ENCODE measurements at places on chromosomes 13 and 19. TPM values are rescaled to one million over a fixed set of nuclear protein-coding genes. Genes with fewer than 3 reads are reported as not detected.

CYP2A6 gene
- total RNA-seq = not detected

COX7A1 gene
- total RNA-seq = 79.4 TPM

ZNF524 gene
- total RNA-seq = 28.6 TPM

DNA sequence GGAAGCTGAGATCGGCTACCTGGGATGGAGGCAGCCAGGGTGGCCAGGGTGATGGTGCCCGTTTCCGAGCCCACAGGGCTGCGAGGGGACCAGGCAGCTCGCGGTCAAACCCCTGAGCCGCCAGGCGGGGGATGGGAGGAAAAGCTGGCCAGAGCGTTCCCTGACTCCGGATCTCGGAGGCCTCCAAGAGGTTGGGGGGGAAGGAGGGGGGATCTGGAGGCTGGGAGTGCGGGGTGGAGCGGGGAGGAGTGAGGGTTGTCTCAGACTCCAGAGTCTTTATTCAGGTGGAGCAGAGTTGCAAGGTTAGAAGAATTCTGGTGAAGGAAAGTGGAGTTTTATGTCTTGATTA is 1.1 kb downstream of the CACNG7 start:
- no peaks in the 10 kb centered on the region for H3K4me1 ChIP-seq
- H3K4me3 ChIP-seq = no peak overlapping the region
- peaks cover 65% of the 10 kb centered on the region for H3K27me3 ChIP-seq
- H3K27ac ChIP-seq = no peak overlapping the region
- DNase-seq = no peak
- H3K36me3 ChIP-seq = no peaks in the 10 kb centered on the region

KLK4 gene
- not detected for total RNA-seq

DNA sequence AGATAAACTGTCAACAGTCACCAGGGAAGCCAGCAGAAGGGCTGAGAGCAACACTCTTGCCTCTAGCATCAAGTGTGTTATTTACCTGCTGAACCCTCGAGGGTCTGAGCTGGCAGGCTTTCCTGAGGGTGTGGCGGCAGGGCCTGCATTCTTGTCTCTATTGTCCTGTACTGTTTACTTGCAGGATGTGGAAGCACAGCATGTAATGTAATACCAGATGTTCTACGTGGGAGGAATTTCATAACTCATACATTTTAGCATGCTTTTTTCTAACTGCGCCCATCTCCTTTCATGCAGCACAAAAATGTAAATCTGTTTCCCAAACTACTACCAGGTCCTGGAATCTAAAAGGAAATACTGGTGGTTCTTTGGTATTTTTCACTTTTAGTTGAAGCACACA is 153.1 kb downstream of the RGCC start:
- H3K4me1 ChIP-seq = peaks cover 35% of the 10 kb centered on the region
- no peaks in the 10 kb centered on the region for H3K27me3 ChIP-seq
- H3K36me3 ChIP-seq = peaks cover 5% of the 10 kb centered on the region
- H3K27ac ChIP-seq = peak overlapping the region; percentile 75
- DNase-seq = peak; percentile 83
- no peak overlapping the region for H3K4me3 ChIP-seq

DHDH gene
- total RNA-seq = 3.0 TPM

GRCh38 chr13:30880151-30880855 is 25.8 kb upstream of the MEDAG start:
- no peaks in the 10 kb centered on the region for H3K36me3 ChIP-seq
- H3K27me3 ChIP-seq = no peaks in the 10 kb centered on the region
- no peak overlapping the region for H3K27ac ChIP-seq
- no peaks in the 10 kb centered on the region for H3K4me1 ChIP-seq

DNA sequence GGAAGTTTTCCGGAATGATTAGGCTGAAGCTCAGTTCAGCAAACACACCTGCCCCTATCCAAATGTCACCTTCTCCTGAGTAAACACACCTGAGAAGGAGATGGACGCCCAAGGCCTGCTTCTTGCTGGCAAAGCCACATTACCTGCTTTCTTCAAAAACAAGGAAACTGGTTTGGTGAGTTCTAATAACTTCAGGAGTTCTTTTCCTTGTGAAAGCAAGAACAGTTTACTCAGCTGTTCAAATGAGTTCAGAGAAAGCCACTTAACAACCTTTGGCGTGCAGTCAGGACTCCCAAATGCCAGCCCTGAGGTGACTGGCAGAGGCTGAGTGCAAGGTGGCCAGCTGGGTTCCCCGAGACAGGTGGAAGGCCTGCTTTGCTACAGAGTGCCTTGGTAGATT is 160.5 kb downstream of the STK24 start:
- DNase-seq = peak; percentile 86
- peaks cover 10% of the 10 kb centered on the region for H3K4me1 ChIP-seq
- H3K27ac ChIP-seq = no peak overlapping the region
- H3K27me3 ChIP-seq = no peaks in the 10 kb centered on the region
- H3K4me3 ChIP-seq = no peak overlapping the region

- H3K36me3 ChIP-seq = no peaks in the 10 kb centered on the region
- DNase-seq = no peak
- H3K4me1 ChIP-seq = peaks cover 4% of the 10 kb centered on the region
- H3K27me3 ChIP-seq = no peaks in the 10 kb centered on the region
- H3K4me3 ChIP-seq = peak overlapping the region; percentile 21
Measured at GRCh38 chr19:48683349-48683748, 10.5 kb upstream of the NTN5 start.

GRCh38 chr13:83549671-83550070 is 332.6 kb downstream of the SLITRK1 start:
- H3K27ac ChIP-seq = no peak overlapping the region
- no peaks in the 10 kb centered on the region for H3K4me1 ChIP-seq
- H3K27me3 ChIP-seq = no peaks in the 10 kb centered on the region
- no peaks in the 10 kb centered on the region for H3K36me3 ChIP-seq
- H3K4me3 ChIP-seq = no peak overlapping the region

ANKLE1 gene
- 0.64 TPM for total RNA-seq

DNA sequence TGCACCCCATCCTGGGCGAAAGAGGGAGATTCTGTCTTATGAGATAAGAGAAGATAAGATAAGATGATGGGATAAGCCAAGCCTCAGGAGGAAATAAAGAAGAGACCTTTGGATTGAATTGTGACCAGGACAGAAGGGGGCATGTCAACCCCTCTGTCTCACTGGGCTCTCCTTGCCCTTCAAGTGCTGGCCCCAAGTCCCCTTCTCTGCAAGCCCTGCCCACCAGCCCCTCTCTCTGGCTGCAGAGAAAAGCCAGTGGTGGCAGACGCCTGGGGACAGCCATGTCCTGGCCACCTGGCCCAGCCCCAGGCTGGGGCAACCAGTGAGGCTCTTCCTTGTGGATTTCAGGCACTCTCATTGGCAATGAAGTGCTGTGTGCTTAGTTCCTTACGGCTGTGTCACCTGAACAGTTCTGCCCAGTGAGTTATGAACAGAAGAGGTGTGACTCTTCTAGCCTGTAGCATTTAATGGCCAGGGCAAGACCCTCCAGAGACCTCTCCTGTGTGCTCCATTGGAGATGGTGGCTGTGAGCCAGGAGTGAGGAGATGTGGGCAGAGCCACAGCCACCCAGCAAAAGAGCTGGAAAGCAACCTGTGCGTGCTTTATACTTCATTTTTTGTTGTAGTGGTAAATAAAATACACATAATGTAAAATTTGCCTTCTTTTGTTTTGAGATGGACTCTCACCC is 6.1 kb upstream of the BTBD2 start:
- H3K27ac ChIP-seq = no peak overlapping the region
- no peaks in the 10 kb centered on the region for H3K36me3 ChIP-seq
- H3K4me3 ChIP-seq = no peak overlapping the region

DNA sequence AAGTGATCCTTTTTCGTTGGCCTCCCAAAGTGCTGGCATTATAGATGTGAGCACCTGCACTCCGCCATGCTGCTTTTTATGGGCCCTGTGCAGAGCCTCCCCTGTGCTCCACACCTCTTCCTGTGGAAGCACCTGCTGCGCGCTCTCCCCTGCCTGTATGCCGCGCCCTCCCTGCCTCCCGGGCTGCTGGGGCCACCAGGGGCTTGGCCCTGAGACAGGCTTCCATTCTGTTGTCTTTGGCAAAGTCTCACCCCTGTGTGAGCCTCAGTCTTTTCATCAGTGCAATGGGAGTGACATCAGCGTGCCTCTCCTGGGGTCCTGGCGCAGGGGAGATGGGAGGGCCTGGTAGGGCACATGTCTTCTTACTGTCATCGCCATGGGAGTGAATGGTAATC is 1.3 kb downstream of the FAM174C start:
- H3K36me3 ChIP-seq = peaks cover 48% of the 10 kb centered on the region
- no peak for DNase-seq
- H3K27ac ChIP-seq = no peak overlapping the region
- H3K4me1 ChIP-seq = peaks cover 43% of the 10 kb centered on the region
- no peaks in the 10 kb centered on the region for H3K27me3 ChIP-seq
- peak overlapping the region; percentile 69 for H3K4me3 ChIP-seq

Measured in upper lobe of right lung (tissue), 1 donor.